ENCODE measurements at places on chromosomes 2 and 18. TPM values are rescaled to one million over a fixed set of nuclear protein-coding genes. Genes with fewer than 3 reads are reported as not detected.

Gene NXPH2
- polyA plus RNA-seq, result 15.2 TPM

- DNase-seq, result no peak
Observed at GRCh38 chr2:129247751-129248150, 731.7 kb upstream of the RAB6C start.

Gene SH3RF3
- polyA plus RNA-seq, result 7.5 TPM

- no peak for DNase-seq
Observed at GRCh38 chr2:130790804-130791616, 35.7 kb downstream of the AMER3 start.

- DNase-seq, result no peak
Observed at GRCh38 chr18:32261003-32261402, 71.2 kb downstream of the MEP1B start.

DNA sequence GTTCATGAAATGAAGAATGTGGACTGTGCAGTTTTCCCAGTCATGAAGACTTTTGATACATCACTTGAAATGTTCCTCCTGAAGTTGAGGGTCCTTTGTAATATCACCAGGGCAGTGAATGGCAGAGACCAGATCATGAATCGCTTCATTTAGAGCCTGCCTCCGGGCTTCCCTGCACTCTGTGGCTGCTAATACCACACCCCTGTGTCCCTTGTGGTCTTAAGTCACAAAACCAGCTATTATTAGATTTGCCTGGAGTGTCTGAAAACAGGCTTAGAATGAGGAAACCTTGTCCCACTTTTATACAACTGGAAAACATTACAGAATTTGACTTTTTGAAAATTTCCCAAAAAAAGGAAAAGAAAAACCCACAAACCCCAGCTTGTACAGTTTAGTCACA, 147.9 kb downstream of the MGAT5 start:
- DNase-seq, result no peak

Gene CRYBA2
- polyA plus RNA-seq, result not detected

Gene SETBP1
- 18.1 TPM for polyA plus RNA-seq

- no peak for DNase-seq
Observed at GRCh38 chr2:203859030-203859789, 8.4 kb upstream of the CTLA4 start.

- DNase-seq, result no peak
Observed at GRCh38 chr2:157725846-157726245, 97.2 kb upstream of the ACVR1C start.

DNA sequence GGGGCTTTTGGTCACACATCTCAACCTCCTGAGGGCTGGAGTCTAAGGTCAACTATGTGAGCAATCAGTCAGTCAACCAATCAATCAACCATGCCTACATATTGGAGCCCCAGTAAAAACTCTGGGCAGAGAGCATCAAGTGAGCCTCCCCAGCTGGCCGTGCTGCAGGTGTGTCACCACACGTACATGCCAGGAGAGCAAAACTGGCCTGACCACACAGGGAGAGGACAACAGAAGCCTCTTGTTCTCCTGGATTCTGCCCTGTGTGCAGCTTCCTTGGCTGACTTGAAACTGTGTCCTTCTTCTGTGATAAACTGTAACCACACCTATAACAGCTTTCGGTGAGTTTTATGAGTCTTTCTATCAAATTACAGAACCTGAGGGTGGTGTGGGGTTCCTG, 25.9 kb downstream of the GPR35 start:
- DNase-seq, result no peak

DNA sequence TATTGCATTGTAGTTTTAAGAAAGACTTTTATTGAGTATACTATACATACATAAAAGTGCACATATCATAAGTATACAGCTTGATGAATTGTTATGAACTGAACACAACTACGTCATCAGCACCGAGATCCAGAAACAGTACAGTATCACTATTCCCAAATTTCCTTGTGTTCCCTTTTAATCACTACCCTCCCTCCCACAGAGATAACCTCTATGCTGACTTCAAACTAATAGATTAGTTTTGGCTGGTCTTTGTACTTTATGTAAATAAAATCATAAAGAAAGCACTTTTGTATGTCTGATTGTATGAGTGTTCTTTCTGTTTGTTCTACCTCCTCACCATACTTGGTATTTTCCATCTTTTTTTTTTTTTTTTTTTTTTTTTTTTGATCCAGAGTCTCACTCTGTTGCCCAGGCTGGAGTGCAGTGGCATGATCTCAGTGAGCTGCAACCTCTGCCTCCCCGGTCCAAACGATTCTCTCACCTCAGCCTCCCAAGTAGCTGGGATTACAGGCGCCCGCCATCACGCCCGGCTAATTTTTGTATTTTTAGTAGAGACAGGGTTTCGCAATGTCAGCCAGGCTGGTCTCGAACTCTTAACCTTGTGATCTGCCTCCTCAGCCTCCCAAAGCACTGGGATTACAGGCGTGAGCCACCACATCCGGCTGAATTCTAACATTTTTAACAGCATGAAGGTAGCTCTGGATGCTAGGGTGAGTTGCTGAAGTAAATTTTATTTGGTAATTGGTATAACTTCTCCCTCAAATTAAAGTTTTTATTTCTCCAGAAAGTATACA, 43.3 kb upstream of the RAB1A start:
- no peak for DNase-seq

GRCh38 chr2:241720560-241720959, 13.9 kb upstream of the D2HGDH start:
- no peak for DNase-seq

Gene CD8A
- 0.73 TPM for polyA plus RNA-seq

GRCh38 chr2:112048887-112049286, 6.2 kb upstream of the TMEM87B start:
- peak; percentile 67 for DNase-seq

DNA sequence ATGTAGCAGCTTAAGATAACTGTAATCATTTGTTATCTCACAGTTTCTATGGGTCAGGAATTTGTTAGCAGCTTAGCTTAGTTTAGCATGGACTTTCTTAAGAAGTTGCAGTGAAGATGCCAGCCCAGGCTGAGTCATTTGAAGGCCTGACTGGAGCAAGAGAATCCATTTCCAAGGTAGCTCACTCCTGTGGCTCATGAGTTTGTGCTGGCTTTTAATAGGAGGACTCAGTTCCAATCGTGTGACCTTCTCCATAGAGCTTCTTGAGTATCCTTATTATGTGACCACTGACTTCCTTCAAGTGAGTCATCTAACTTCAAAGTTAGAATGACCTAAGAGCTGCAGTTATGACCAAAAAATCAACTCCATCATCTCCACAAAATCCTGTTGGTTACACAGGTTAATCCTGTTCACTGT, 1.4 kb downstream of the GPATCH11 start:
- DNase-seq, result no peak

DNA sequence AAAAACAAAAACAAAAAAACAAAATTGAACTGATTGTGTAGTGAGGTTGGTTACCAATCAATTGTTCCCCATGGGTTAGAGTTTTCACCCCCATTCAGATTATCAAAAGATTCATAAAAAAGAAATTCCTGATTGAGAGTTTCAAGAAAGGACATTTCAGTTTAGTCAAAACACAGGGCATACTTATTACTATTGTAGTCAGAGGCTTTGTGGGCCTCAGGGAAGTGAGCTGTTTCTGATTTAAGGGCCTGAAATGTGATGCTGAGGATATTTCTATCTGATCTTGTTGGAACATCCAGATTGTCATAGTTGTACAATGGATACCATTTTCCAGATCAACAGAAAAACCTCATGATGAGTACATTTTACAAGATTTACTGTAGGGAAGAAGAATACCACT, 368.1 kb upstream of the NETO1 start:
- no peak for DNase-seq

Gene GNAL
- polyA plus RNA-seq, result 1.8 TPM

DNA sequence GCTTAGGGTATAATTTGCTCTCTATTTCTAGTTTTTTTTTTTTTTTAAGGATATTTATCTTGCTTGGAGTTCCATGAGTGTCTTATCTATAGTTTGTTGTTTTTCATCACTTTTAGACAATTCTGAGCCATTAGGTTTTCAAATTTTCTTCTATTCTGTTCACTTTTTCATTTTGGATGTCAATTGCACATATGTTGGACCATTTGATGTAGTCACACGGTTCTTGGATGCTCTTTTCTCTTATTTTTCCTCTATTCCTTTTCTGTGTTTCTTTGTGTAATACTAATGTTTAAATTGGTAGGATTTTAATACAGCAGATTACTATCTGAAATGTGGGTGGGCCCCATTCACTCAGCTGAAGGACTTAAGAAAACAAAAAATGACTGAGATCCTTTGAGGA, 292.6 kb downstream of the CALCRL start:
- no peak for DNase-seq

DNA sequence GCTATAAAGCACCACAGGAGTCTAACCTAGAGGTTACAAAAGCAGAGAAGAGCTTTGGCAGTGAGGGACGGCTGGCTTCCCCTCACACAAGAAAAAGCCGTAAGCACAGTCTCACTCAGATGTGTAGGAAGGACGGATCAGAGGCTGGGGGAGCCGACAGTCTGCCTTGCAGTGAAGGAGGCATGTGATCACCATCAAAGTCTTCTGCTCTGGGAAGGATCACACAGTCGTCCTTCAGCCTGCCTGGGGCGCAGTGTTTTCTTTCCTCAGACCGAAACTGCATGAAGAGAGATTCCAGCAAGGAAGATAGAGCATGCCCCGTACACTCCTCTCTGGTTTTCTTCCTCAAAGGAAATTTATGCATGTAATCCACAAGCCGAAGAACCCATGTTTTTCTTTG, 24.1 kb downstream of the GATA6 start:
- DNase-seq, result no peak

GRCh38 chr18:33934258-33934657, 290.5 kb downstream of the NOL4 start:
- no peak for DNase-seq

Gene CD28
- 3.4 TPM for polyA plus RNA-seq

Gene TRIM43
- polyA plus RNA-seq, result not detected

Gene TMEM247
- not detected for polyA plus RNA-seq

- no peak for DNase-seq
Observed at GRCh38 chr2:69381337-69381737, 5.7 kb downstream of the GFPT1 start.

DNA sequence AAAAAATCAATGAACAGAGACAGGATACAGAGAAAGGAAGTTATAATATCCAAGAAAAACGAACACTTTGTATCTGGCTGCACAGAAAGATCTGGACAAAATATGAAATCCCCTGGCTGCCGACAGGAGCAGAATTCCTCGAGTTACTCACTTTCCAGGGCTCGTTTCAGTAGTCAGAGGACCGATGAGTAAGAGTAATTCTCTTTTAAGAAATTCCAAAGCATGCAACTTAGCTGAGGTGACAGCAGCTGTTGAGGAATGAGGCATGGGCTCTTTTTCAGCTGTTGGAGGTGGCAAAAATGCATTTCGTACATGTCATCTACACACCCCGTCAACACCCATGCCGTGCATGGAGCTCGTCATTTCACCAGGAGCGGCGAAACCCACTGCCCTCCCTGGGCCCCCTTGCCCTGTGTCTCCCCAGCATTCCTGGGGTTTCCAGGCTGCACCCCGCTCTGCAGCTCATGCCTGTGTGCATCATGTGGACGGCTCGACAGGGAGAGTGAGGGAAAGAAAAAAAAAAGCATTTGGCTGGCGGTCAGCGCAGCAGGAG, 210.8 kb upstream of the SMIM21 start:
- no peak for DNase-seq

Gene SIX2
- polyA plus RNA-seq, result 8.0 TPM

GRCh38 chr2:128317181-128317898, 1.3 kb downstream of the HS6ST1 start:
- no peak for DNase-seq

GRCh38 chr2:191789796-191790195, 57.1 kb downstream of the CAVIN2 start:
- DNase-seq, result peak; percentile 70

GRCh38 chr2:241873081-241873802, 3.7 kb downstream of the RTP5 start:
- DNase-seq, result no peak

Gene CFAP65
- not detected for polyA plus RNA-seq

- no peak for DNase-seq
Observed at GRCh38 chr18:48270929-48271328, 138.3 kb downstream of the ZBTB7C start.

DNA sequence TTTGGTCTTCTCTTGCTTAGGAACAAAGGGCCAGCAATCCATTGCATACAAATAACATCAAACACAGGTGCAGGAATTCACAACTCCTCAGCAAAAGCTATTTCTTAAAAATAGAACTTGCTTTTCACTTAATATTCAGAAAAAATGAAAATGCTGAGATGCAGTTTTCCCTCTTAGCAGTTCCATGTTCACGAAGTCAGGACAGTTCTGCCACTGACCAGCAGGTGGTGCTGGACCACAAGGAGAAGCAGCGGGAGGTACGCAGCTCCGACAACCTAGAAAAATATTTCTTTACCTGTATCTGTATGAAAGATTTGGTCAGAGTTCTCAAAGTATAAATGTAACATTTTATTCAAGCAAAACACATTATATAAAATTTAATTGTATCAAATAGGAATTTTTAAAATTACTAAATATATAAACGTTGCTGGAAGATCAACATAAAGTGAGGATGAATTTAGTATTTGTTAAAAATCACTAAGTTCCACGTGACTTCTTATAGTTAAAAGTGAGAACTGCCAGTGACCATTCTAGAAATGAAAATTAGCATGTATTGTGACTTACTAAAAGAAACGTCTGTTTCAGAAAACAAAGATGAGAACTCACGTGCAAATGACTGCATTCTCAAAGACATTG, 48.8 kb downstream of the ADNP2 start:
- DNase-seq, result peak; percentile 71

DNA sequence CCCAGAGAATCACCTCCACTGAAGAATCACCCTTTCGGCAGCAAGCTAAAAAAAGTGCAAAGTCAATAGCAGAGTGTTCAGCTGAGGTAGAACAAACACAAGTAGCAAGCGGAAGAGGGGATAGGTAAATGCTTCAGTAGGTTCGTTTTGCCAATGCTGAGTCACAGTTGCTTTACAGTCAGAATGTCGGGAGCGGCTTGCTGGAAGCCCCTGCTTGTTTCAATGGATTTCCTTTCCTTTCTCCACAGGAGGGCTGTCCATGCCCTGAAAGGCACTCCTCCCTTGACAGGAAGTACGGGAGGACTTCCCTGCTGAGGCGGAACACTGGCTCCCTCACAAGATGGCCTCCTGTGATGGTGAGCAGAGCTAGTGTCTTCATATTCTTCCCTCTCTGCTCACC, 146.2 kb upstream of the LYPD1 start:
- no peak for DNase-seq

- DNase-seq, result no peak
Observed at GRCh38 chr2:118097657-118098056, 9.4 kb downstream of the INSIG2 start.

DNA sequence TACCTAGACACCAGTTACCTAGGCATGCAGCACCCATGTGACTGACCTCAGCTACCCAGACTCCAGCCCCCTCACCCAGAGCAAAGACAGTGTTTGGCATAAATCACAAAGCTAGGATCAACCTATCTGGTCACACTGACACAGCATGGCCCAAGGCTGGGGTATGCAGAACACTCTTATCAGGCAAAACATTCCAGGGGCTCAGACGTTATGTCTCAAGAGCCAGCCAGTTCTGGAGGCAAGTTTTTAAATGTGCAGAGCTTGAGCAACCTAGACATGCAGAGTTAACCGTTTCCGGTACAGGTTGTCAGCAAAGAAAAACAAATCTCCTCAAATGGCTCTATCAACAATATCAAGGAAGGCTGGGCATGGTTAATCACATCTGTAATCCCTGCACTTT, 92.8 kb downstream of the AP1S3 start:
- DNase-seq, result no peak

Gene REEP1
- polyA plus RNA-seq, result 59.1 TPM
